ENCODE measurements at places on chromosomes 13 and 19.

GRCh38 chr19:17618281-17618903 is 62.9 kb downstream of the COLGALT1 start:
- no peak for DNase-seq

DNA sequence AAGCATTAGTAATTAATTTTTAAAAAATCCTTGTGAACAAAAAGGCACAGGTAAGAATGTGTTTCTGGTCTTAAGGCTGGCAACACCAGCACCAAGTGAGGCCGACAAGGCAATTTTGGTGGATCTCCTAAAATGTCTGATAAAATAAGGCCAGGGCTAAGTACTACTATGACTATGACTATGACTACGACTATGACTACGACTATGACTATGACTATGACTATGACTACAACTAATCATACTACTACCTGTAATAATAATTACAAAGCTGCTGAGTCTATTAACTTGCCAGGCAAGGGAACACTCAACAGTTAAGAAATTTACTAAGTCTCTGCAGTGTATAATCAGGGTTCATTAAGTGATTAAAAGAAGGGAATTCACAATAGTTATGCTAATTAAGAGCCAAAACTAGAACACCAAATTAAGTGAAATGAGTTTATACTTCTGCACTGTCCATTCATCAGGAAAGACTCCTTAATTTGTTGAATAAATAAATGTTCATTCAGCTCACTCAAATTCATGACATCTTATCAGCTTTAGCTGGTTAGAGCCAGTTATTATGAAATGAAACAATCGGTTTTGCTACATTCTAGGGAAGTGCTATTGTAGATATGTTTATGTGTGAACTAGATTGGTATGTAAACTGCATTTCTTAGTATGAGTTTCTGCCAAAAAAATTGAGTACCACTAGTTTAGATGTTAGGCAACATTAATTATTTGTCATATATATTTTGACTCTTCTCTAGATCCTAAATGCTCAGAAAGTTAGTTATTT is 1626.2 kb upstream of the PCDH20 start:
- DNase-seq: no peak

DNA sequence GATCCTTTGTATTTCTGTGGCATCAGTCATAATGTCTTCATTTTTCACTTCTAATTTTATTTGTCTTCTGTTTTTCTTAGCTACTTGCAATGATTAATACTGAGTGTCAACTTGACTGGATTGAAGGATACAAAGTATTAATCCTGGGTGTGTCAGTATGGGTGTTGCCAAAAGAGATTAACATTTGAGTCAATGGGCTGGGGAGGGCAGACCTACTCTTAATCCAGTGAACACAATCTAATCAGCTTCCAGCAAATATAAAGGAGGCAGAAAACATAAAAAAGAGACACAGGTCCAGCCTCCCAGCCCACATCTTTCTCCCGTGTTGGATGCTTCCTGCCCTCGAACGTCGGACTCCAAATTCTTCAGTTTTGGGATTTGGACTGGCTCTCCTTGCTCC is 640.9 kb upstream of the MIR17HG start:
- DNase-seq: no peak

- no peak for DNase-seq
Measured at GRCh38 chr19:49436381-49437017, 4.8 kb downstream of the SLC17A7 start.

- no peak for DNase-seq
Measured at GRCh38 chr19:50357178-50358100, 8.0 kb downstream of the NAPSA start.

- no peak for DNase-seq
Measured at GRCh38 chr19:40365613-40366401, 17.3 kb downstream of the PLD3 start.

GRCh38 chr19:42254850-42255765 is at the start of gene ERF:
Gene ERF (minus strand): TSS chr19:42255128. CDS start chr19:42254999, 129 bp downstream.
- DNase-seq: peak; percentile 86

GRCh38 chr13:77448689-77449088 is 86.8 kb upstream of the SCEL start:
- DNase-seq: no peak

DNA sequence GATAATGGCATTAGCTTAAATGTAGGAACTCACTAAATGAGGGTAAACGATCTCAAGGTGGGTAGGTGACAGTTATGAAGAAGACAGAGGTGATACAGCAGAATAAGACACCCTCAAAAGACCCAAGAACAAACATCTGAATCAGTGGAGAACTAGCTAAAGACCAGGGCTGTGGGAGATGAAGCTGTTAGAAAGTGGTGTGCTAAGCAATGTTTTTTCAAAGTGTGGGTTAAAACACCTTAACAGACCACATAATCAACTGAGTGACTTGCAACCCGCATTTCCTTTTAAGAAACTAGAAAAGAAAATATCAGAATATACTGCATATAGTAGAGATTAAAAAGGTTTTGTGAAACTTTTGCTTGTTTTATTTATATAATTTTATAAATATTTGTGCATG is 70.0 kb downstream of the ZDHHC20 start:
- no peak for DNase-seq

GRCh38 chr13:101944521-101944920 is 457.3 kb downstream of the FGF14 start:
- DNase-seq: no peak

GRCh38 chr19:16403151-16403977 is 68.4 kb downstream of the EPS15L1 start:
- no peak for DNase-seq

- no peak for DNase-seq
Measured at GRCh38 chr19:912181-913079, 589 bp downstream of the R3HDM4 start.

GRCh38 chr13:79709471-79709870 is 228.5 kb downstream of the NDFIP2 start:
- no peak for DNase-seq

- DNase-seq: no peak
Measured at GRCh38 chr19:18230941-18231734, 4.9 kb upstream of the PDE4C start.

- no peak for DNase-seq
Measured at GRCh38 chr13:29125191-29125933, 305.2 kb downstream of the MTUS2 start.

DNA sequence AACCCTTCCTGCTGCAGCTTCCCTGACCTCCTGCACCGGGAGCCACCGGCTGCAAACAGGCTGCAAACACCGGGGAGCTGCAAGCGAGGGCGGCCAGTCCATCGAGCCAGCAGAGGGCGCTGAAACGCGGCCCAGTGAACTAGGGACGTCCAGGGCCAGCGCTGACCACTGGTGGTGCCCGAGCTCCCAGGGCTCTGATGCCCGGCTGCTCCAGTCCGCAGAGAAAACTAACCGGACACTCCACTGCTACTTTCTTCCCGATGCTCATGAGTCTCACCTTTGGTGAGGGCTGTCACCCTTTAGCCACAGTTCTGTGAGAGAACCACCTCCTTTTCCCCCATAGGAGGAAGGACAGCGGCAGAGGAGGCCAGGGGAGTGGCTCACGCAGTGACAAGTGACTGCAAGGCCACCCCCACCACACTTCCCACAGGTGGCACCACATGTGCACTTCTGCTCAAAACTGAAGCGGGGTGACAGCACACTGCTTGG is 82.8 kb upstream of the MTIF3 start:
- DNase-seq: peak; percentile 60

DNA sequence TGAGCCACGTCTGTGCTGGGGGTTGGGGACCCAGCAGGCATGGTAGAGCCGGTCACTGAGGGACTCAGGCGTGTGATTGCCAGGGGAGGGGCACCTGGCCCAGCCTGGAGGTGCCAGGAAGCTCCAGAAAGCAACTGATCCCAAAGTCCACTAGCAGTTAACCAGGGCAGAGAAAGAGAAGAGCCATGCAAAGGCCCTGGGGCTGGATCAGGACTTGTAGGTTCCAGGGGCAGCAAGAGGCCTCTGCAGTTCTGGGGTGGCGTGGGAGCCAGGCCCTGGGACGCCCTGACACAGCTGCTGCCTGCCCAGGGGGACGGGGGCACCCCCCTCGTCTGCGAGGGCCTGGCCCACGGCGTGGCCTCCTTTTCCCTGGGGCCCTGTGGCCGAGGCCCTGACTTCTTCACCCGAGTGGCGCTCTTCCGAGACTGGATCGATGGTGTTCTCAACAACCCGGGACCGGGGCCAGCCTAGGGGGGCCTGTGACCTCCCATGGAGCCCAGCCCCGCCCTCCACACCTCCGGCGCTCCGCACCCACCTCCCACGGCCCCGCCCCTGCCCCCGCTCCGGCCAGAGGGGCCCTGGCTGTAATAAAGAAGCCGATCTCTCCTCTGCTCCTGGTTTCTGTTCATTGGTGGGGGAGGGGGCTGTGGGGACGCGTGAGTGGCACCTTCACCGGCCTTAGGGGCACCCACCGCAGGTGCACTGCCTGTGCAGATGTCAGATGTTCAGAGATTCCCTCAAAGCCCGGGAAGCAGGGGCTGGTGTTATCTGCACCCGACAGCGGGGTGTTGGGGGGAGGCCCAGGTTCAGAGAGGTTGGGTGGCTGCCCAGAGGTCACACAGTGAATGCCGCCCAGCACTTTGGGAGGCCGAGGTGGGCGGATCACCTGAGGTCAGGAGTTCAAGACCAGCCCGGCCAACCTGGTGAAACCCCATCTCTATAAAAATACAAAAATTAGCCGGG is 4.1 kb downstream of the AZU1 start:
- no peak for DNase-seq

GRCh38 chr13:68715651-68716050 is 1392.0 kb upstream of the ATXN8OS start:
- DNase-seq: no peak

- no peak for DNase-seq
Measured at GRCh38 chr19:50791594-50792271, 1.5 kb downstream of the ACP4 start.

DNA sequence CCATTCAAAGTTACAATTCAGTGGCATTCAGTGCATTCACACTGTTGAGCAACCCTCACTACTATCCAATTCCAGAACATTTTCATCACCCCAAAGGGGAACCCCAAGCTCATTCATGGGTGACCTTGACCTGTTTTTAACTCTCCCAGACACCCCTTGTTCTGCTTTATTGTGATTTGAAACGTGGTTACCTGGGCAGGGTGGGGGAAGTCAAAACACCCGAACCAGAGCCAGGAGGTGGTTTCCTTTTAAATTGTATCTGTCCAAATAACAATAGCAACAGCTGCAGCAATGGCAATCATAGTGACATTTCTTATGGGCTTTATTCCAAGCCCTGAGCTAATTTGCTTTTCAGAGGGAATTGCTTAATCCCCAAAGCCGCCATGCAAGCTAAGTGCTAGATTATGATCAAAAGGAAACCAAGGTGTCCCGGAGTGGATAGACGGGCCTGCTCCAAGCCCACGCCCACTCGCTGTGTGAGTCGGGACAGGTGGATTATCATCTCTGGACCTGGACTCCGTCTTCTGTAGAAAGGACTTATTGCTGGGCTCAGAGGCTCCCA is 6.1 kb downstream of the PTGIR start:
- DNase-seq: no peak

DNA sequence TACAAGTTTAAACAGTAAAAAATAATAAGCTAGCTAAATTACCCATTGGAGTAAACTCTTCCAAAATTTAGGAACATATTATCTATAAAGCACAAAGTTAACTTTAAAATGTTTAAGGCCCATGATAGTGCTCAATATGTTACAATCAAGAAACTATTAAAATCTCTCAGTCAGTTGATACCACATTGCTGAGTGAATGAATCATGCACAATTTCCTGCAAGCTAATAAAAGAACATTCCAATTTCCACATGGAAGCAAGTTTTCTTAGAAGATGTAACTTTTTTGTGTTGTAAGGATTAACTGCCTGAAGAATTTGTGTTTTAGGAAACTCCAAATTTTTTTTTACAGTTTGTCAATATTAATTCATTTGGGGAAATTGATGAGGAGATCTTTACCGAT is 666.6 kb downstream of the SLITRK1 start:
- no peak for DNase-seq

- DNase-seq: no peak
Measured at GRCh38 chr13:35720290-35720689, 243.8 kb upstream of the MAB21L1 start.

- DNase-seq: peak; percentile 89
Measured at GRCh38 chr19:11597202-11598102, at the start of gene ZNF627. Gene ZNF627 (plus strand): TSS chr19:11597483. CDS start chr19:11597628, 145 bp downstream.

DNA sequence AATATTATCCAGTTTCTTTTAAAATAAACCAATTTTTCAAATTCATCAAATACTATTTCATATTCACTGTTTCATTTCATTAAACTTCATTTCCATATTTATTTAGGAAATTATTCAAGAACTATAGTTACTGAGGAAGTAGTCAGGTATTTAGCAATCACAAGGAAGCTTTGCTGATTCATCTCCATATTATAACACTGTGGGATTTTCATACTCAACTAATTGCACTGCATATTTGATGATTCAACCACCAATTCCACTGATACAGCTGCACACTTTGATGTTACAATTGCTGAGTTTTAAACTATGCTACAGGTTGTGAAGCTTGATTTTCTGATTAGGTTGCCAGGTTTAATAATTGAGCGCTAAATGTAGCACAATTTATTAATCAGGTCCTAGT is 556.8 kb upstream of the SLITRK1 start:
- DNase-seq: no peak

GRCh38 chr13:35977060-35977459 is 154.1 kb downstream of the DCLK1 start:
- no peak for DNase-seq

- DNase-seq: no peak
Measured at GRCh38 chr13:30435911-30436451, 13.7 kb downstream of the UBE2L5 start.

DNA sequence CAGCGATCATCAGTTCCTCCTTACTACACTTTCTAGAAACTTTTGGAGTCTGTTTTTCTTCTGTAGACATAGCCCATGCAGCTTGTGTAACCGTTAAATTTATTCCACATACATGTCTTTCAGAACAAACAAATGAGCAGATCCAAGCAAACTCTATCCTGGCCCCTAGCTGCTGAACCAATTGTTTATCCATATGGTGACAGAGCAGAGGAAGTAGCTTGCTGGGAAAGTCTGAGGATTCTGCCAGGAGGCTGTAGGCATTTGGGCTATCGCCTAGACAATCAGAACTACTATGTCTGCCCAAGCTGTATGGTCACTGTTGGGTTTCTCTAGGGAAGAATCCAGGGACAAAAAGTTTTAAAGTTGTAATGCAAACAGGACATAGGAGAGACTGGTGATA is 343.7 kb downstream of the SPRY2 start:
- no peak for DNase-seq

- DNase-seq: no peak
Measured at GRCh38 chr13:106187501-106188095, 347.9 kb downstream of the EFNB2 start.

- no peak for DNase-seq
Measured at GRCh38 chr19:39823686-39824085, 10.3 kb downstream of the DYRK1B start.

- DNase-seq: no peak
Measured at GRCh38 chr19:33203529-33203928, 9.4 kb downstream of the LRP3 start.

All from 8988T (cell line).